Activated CD8-positive, alpha-beta T cell treated with anti-CD3 and anti-CD28 coated beads for 36 hours (primary cell): ENCODE measurements at places on chromosomes 6 and 20. TPM values are rescaled to one million over a fixed set of nuclear protein-coding genes. Genes with fewer than 3 reads are reported as not detected.

GRCh38 chr6:46969206-46969605 lies 47.5 kb upstream of the ADGRF5 start:
- no peak for DNase-seq

DNA sequence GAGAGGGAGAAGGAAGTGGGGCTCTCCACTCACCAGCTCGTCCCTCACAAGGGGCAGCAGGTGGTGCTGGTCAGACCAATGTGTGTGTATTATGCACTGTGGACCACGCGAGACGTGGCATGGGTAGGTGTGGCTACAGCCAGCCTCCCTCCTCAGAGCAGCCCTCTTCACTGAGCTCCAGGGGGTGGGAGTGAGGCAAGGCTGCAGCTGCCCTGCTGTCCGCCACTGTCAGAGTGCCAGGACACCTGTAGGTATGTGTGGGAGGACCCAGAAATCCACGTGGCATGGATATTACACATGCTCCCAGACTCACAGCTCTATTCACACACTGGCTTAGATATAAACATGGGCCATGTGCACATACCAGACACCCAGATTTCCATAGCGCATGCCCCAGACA lies 90.3 kb downstream of the VEGFA start:
- DNase-seq = no peak

- DNase-seq = no peak
Measured at GRCh38 chr6:123089226-123089625, 93.2 kb downstream of the CLVS2 start.

DNA sequence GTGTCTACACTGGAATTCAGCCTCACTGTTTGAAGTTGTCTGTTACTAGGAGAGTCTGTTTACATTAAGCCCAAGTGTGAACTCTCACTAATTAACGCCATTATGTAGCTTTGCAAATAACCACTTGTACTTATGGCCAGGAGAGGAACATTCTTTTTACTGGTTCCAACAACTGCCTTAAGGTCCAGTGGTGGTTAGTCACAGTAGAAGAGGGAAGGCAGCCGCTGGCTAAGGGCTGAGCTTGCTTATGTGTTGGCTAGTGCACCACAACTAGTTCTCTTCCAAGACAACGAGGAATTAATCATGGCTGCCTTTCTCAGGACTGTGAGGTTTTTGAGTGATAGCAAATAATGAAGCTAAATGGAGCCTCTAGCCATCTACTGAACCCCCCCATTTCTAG lies 14.9 kb upstream of the SLC22A23 start:
- no peak for DNase-seq

- DNase-seq = no peak
Measured at GRCh38 chr6:121460170-121460569, 24.7 kb downstream of the GJA1 start.

GRCh38 chr6:154786144-154786868 lies 53.1 kb downstream of the SCAF8 start:
- no peak for DNase-seq

DNA sequence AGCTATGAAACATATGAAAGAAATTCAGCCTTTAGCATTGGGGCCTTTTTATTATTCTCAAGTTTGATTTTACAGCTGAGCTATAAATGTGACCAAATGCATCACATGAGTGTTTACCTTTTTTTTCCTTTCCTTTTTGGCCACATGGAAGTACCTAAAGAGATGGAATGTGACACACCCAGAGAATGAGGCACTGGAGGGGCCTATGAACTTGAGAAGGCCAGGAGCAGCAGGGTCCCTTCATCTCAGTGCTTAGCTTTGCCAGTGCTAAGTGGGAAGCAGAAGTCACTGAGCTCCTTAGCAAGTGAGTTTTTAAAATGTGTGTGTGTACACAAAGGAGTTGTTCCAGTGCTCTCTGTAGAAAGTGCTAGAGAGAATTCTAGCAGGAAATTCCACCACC lies 44.7 kb downstream of the RREB1 start:
- no peak for DNase-seq

- no peak for DNase-seq
Measured at GRCh38 chr6:39543095-39543494, 182.1 kb downstream of the KIF6 start.

GRCh38 chr20:54262671-54263070 lies 54.8 kb downstream of the PFDN4 start:
- DNase-seq = no peak

DNA sequence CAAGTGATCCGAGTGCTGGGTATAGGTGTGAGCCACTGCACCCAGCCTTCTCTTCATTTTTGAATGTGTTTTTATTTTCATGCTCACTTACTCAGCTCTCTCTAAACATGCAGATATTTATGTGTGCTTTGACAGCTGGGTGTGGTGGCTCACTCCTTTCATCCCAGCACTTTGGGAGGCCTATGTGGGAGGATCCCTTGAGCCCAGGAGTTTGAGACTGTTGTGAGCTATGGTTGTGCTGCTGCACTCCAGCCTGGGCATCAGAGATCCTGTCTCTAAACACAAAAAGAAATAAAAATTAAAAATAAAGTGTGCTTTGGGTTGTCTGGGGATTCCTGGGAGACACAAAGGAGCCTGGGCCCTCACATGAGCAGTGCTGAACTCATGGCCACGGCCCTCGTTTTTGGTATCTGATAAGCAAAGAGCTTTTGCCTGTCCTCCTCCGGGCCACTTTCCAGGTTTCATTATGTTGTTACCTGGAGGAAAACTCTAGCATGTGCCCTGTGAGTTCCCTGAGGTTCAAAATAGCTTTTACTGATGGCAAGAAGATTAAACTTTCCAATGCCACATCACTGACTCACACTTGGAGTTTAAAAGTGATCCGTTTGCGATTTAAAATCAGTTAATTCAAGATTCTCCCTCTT lies 78.5 kb downstream of the CD164 start:
- DNase-seq = no peak

Gene DUSP15
- total RNA-seq = not detected

Gene PM20D2
- 25.4 TPM for total RNA-seq

Gene POPDC3
- not detected for total RNA-seq

Gene ULBP2
- total RNA-seq = 0.67 TPM

Gene TMC2
- not detected for total RNA-seq
